ENCODE measurements at places on chromosomes 2 and 18. TPM values are rescaled to one million over a fixed set of nuclear protein-coding genes. Genes with fewer than 3 reads are reported as not detected.

DNA sequence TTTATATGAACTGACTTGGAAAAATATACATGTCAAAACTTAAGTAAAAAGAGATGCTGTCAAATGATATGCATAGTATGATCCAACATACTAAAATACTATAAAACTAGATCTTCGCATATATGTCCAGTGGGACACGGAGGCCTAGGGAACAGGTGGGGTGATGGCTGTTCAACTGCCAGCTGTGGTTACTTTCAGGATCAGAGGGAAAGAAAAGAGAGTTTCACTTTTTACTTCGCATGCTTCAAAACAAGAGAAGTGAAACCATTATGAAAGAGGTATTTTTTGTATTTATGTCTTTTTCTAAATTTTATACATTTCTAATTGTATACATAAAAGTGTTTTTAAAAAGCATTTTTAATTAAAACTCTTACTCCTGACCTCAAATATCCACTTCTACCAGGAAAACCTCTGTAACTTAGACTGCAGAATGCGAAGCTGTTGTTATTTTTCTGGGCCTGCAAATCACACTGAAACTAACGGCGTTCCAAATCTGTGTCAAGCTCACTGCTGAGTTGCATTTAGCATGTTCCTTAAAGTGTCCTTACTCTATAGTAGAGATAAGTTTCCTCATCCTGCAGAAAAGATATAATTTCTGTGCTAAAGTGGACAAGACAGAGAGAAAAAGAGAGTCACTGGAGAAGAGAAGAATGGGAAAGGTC lies 97.8 kb upstream of the SLC35G4 start:
- no peak for DNase-seq

GRCh38 chr2:170236680-170237047 lies 58.7 kb downstream of the MYO3B start:
- DNase-seq = no peak

GRCh38 chr2:878245-878930 lies 72.3 kb upstream of the SNTG2 start:
- no peak for DNase-seq

- no peak for DNase-seq
These were observed 22.6 kb downstream of the TCF23 start for GRCh38 chr2:27171351-27171848.

- DNase-seq = no peak
These were observed 246.8 kb upstream of the TNP1 start for GRCh38 chr2:217106650-217107014.

GRCh38 chr2:169509955-169510354 lies 453 bp downstream of the KLHL41 start:
- DNase-seq = no peak

GRCh38 chr2:180978903-180979748 lies 1.3 kb upstream of the UBE2E3 start:
- DNase-seq = peak; percentile 30

- no peak for DNase-seq
These were observed 4.6 kb downstream of the PTGR3 start for GRCh38 chr18:75204269-75204731.

DNA sequence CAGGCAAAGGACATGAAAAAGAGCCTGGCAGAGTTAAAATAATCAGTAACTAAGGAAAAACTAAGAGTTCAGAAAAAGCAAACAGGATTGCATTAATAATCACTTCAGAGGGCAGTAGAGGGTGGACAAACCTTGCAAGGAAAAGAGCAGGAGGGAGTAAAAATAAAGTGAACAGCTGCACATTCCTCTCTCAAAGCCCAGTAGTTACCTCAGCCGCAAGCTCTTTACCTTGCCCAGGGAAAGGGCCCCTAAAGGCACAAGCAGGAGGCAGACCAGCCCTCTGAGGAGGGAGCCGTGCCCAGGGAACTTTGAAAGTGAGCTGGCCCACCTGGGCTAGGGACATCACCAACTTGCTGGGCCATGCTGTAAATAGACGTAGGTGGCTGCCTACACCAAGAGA lies 196.9 kb downstream of the C1D start:
- DNase-seq = no peak

Gene TCF23
- total RNA-seq = not detected

Gene GALR1
- total RNA-seq = not detected
